Stimulated activated CD4-positive, alpha-beta T cell treated with anti-CD3 and anti-CD28 coated beads, Interleukin-12 subunit alpha, Interleukin-12 subunit beta, amount 100 ng/mL, for 4 hours (primary cell): ENCODE measurements at places on chromosomes 1 and 21.
A peak's percentile ranks its signal among the peaks of the same experiment; 100 is the strongest.

DNA sequence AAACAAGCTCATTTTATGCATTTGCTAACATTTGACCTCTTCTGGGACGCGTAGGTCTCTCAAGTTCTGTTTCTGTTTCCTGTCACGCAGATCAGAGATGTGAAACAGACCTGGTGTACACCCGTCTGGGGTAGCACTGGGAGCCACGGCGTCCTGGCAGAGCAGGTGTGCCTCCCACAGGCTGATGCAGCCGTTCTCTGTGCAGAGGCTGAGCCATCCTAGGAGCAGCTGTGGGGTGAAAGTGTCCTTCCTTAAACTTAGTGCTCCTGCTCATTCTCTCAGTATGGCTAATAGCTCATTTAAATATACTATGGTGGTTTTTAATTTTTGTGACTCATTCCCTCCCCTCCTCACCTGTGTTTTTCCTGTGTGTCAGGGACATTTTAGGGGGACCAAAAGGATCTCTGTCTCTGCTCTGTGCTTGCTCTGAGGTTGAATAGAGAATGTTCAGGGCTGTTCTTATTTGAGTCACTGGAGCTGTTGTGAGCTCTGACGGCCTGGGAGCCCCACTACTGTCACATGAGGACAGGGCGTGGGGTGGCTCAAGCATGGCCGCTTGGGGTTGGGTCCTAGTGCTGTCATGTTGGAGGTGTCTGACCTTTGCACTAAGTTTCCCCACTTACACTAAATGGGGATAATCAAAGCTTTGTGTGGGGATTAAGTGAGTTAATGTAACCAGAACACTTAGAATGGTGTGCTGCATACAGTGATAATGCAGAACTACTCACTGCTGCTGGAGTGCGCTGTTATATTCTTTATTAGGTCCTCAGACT, 43.0 kb downstream of the GALNT2 start:
- DNase-seq: peak; percentile 77

- no peak for DNase-seq
Measured at GRCh38 chr1:65174585-65174984, 26.6 kb downstream of the AK4 start.

- no peak for DNase-seq
Measured at GRCh38 chr1:90826834-90827233, 109.7 kb upstream of the BARHL2 start.

DNA sequence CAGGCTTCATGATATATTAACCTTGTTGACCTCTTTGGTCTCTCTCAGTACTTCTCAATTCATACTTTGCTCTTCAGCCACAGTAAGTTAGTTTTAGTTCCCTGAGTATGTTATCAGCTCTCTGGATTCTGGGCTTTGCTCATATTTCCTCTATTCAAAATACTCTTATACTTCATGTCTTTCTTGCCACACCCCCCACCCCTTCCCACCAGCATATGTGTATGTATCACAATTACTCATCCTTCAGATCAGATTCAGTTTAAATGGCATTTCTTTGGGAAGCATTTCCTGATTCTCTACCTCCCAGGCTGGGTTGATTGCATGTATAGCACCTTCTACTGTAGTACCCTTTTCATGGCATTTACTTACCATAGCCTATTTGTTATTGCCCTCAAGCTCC, 28.3 kb downstream of the SLC30A7 start:
- peak; percentile 19 for DNase-seq

DNA sequence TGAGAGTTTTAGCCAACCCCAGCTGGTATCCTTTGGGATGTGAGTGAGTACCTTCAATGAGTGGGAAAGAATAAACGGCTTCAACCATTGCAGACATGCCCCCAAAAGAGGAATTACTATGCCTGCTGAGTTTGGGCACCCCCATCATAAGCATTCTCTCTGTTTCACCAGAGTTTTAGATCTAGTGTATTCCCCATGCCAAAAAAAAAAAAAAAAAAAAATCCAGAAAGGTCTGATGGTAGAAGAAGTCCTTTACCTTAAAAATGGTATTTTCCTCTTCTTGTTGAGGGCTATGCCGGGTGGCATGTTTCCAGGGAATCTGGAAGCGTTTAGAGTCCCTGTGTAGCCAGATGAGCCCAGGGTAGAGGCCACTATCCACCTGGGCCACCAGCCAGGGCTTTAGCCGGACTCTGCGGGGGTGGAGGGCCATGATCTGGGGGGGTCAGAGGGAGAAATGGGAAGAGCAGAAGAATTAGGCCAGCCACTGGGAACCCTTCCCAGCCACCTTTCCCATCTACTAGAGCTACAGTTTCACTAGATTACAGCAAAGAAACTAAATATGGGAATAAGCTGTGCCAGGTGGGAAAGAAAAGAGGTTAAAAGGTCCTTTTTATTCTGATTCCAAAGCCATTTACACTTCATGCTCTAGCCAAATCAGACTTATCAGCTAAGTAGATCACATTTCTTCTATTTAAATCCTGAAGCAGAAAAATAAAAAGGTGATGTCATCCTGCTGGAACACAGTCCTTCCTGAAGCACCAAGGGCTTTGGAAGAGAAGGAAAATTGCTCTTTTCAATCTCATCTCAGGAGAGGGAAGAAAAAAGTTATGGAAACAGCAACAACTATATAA, 4.7 kb downstream of the IRF6 start:
- no peak for DNase-seq

DNA sequence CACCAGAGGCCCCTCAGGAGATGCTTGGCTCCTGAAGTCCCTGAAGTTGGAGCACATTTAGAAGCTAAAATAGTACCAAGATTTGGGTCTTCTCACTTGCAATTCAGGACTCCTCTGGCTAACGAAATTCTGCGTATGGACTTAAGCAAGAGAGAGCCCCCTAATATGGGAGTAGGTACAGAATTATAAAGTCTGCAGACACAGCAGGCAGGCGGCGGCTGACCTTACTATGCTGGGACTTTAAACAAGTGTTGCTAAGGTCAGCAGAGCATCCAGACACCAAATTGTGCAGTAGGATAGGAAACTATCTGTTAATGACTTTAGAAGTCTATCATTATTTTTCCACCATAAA, 104.5 kb upstream of the PDE4B start:
- no peak for DNase-seq

DNA sequence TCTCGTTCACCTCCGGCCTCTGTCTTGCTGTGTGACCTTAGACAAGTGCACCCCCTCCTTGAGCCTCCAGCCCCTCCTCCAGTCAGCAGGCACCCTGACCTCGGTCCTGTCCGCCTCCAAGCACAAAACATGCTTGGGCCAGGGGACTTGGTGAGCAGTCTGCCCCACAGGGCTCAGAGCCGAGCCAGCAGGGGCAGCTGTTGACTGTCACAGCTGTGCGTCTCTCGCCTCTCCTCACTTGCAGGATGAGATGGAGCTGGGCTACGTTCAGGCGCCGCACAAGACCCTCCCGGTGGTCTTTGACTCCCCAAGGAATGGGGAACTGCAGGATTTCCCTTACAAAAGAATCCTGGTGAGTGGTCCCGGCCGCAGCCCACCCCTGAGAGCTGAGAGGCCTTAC, 24.2 kb downstream of the PADI3 start:
- no peak for DNase-seq
